HCT116 (cell line): ENCODE measurements at places on chromosomes 2 and 18.

DNA sequence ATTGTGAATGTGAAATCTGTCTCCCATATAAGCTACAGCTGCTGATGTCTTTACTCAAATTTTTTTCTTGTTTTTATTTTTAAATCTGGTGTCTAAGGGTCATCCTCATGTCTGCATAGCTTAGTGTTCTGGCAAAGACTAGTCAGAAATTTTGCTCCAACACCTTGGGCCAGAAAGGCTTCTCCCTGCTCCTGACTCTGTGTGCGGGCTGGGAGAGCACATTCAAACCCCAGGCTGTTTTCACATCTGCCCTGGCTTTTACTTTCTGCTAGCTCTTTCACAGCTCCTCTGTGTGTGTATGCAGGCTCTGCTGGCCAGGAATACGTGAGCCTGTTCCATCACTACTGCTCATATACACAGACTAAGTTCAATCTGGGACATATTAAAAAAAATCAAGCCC lies 102.9 kb upstream of the RIOK3 start:
- no peak for DNase-seq

DNA sequence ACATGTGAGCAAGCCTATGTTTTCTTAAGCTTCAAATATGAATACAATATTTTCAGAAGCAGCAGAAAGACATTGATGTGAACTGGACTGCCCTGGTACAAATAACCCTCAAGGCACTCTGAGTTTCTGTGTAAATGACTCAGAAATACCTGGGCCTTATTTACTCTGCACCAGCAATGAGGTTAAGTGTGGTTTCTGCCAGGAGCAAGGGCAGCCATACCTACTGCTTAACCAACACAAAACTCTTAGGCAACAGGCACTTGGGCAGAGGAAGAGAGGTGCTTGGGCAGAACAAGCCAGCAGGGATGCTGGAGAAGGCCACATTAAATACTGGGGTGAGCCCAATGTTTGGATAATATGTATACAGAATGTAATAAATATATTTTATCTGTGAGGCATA lies 29.4 kb upstream of the ARL5A start:
- no peak for DNase-seq

DNA sequence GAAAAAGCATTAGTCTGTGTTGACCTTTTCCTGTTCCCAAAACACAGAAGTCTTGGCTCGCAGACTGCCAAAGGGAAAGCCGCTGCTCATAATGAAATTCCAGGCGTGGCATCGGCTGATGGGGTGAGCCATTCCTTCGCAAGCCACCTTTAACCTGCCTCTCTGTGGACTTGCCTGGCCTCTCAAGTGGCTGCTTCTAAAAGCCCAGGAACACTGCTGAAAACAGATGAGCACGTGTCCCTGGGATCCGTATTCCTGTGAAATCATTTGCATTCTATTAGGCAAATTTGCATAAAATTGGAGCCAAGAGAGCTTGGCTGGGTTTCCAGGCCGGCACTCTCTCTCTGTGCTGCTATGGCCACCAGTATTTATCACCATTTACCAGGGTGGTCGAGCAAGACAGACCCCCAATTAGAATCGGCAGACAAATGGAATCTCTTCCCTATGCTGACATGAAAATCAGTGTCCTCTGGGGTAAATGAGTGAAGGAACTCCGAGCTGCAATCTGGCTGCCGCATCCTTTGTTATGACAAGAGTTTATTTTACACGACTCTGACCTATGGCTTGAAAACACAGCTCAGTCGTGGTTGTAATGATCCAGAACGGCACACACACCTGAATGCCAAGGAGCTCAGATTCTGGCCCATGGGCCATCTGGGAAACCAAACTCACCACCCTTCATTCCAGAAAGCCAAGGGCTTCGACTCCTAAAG lies 21.7 kb downstream of the BCL2 start:
- no peak for DNase-seq

GRCh38 chr2:169838743-169839489 lies 11.7 kb downstream of the UBR3 start:
- no peak for DNase-seq

DNA sequence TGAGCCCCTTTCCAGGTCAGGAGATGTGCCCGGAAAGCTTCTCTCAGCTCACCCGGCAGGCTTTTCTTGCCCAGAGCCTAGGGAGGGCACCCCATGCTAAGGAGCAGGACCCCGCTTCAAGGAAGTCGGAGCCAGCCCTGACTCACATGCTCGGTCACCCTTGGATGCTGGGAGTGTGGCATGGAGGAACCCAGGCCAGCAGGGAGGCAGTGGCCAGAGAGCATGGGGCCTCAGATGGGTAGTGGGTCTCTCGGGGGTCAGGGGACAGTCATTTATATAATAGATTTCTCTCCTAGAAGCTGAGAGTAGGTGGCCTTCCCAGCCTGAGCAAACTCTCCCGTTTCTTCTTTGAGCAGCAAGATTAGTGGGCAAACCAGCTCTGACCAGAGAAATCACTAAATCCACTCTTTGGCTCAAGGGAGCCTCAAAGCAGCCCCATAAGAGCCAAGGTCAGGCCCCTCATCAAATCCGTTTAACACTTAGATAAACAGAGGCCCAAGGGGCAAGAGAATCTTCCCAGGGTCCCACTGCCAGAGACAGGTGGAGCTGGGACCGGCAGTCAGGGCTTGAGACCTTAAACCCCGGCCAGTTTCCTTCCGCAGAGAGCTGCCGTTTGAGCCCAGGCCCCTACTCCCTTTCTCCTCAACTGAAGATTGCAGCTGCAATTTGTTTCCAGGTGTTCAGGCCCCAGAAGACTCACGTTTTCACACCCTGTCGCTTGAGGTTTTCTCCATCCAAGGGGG lies 113.1 kb downstream of the CYP26B1 start:
- DNase-seq = no peak
